Left lobe of liver (tissue), 2 donors: ENCODE measurements at places on chromosomes 6 and 20.

DNA sequence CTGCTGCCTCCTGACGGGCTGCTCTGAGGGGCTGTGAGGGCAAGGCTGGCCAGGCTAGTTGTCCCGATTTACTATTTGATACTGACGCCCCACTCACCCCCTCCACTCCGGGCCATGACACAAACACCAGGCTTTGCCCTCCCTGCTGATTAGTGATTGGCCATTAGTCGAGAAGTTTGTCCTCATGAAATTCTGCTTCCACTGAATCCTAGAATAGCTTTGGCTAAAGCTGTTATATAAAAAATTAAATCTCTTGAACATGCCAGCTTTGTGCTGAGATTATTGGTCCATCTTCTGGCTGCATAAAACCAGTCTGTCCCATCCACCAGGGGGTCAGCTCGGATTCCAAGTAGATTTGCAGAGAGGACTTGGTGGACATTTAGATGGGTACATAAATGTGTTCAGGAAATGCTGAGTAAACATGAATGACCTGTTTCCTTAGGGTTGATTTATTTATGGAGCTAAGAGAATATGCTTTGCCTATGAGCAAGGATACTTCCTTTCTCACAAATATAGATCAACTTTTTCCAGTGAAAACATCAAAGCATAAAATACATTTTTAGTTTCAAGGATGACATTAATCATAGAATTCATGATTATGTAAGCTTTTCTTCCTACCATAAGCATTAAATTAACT, at the start of gene GABRR2:
Gene GABRR2 (minus strand): TSS at position 51 of the 637 bp plus-strand sequence. CDS start 134 bp downstream, outside the sequence.
- DNase-seq = no peak

- DNase-seq = no peak
Observed at GRCh38 chr6:63923139-63923739, 287.6 kb downstream of the PHF3 start.

DNA sequence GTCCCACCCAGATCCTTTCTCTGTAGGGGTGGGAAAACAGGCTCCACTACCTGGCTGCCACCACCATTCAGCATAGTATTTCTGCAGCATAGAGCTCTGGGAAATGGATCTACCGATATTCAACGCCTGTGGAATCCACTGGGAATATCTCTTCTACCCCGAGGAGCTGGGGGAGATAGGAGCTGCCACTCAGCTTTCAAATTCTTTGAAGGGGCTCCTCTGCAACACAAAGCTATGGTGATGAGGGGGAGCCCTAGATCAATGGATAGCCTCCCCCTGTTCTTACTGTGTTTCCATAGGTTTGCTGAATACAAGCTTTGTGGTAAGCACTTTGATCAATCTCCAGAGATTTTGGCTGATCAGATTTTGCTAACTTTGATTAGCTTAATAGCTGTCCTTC, 12.9 kb downstream of the FAM50B start:
- DNase-seq = no peak

GRCh38 chr20:35363190-35363589, 48.6 kb downstream of the UQCC1 start:
- no peak for DNase-seq

GRCh38 chr6:16670617-16671051, 90.6 kb downstream of the ATXN1 start:
- DNase-seq = no peak

- no peak for DNase-seq
Observed at GRCh38 chr20:1415667-1416468, 23.0 kb upstream of the FKBP1A start.

GRCh38 chr20:61129311-61129710, 122.8 kb upstream of the CDH4 start:
- no peak for DNase-seq

GRCh38 chr6:142367501-142368018, 65.8 kb downstream of the ADGRG6 start:
- DNase-seq = no peak

DNA sequence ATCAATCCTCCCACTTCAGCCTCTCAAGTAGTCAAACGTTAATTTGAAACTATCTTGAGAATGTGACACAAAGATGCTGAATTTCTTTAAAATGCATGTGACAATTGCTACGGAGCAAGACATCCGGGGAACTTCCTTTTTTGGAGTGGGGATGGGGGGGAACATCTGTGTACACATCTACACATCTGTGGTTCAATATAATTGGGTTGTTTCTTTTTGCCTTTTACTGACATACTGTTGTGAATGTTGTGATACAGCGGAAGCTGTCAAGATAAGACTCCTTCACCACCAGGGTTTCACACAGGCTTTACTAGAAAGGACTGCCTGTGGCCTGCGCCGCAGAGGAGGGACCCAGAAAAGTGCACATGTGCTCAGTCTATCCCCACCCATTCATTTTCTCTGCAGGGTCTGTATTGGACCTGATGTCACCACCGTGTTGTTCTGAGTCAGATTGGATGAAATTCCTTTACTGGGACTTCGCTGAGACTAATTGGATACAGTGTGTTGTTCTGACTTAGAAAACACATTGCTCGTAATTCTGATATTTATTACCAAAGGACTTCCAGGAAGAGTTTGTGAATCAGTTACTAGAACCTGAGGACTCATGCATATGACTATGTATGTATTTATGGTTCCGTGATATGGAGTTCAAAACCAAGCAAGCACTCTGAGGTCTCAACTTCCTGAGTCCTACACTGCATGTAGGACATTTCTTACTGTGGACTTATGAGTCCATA, 98.7 kb upstream of the SGK1 start:
- DNase-seq = no peak

DNA sequence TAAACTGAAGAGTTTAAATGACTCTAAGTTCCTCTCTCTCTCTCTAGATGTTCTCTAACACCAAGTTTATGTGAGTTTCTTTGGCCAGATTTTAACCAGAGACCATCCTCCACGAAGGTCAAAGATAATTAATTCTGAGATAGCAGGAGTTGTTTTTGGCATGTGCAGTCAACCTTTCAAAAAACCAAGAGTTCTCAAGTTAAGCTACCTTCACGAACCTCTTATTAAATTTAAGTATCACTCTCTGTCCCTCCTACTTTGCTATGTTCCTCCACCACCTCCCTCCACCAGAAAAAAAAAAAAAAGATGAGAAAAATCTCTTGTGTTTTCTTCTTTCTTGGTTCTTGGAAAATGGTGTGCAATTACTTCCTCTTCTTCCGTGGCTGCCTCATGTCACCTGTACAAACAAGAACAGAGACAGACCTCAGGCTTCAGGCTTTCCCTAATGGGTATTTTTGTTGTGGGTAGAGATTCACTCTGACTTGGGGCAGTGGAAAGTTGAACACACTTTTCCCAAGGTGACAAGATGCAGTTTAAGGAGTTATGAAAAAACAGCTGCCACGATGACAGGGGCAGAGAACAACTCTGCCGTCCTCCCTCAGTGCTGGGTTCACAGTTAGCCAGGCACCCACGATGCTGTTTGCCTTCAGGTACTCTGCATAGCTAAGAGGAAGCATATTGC, 64.3 kb downstream of the ADTRP start:
- no peak for DNase-seq

GRCh38 chr6:56851541-56852259, 103.2 kb upstream of the BEND6 start:
- DNase-seq = no peak

- DNase-seq = no peak
Observed at GRCh38 chr6:100229512-100229911, 235.2 kb downstream of the SIM1 start.

DNA sequence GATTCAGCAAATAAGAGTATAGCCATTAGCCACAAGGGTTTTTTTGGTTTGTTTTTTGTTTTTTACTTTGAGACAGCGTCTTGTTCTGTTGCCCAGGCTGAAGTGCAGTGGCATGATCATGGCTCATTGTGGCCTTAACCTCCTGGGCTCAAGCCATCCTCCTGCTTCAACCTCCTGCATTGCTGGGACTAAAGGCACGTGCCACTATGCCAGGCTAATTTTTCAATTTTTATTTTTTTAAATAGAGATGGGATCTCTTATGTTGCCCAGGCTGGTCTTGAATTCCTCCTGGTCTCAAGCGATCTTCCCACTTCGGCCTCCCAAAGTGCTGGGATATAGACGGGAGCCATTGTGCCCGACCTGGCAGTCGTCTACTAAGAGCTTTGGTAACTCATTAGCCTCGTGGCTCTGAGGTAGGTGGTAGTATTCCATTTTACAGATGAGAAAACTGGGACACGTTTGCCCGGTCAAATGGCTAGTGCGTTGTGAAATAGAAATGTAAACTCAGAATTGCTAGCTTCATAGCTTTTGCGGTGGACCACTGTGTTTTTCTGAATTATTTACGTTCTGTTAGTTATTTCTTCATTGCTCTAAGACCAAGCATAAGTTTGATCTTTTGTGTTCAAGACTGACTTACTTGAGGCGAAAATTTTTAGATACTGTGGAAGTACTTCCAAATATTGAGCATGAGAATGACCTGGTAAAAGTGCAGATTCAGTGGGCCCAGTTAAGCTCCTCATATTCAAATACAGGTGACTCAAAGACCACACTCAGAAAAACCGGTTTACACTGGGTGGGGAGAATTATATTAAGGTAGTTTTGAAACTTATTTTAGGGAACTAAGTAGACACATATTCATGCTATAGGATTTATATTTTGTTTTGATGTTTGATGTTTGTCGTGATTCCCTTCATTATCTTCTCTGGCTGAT, 2.1 kb downstream of the PANK2 start:
- DNase-seq = no peak

DNA sequence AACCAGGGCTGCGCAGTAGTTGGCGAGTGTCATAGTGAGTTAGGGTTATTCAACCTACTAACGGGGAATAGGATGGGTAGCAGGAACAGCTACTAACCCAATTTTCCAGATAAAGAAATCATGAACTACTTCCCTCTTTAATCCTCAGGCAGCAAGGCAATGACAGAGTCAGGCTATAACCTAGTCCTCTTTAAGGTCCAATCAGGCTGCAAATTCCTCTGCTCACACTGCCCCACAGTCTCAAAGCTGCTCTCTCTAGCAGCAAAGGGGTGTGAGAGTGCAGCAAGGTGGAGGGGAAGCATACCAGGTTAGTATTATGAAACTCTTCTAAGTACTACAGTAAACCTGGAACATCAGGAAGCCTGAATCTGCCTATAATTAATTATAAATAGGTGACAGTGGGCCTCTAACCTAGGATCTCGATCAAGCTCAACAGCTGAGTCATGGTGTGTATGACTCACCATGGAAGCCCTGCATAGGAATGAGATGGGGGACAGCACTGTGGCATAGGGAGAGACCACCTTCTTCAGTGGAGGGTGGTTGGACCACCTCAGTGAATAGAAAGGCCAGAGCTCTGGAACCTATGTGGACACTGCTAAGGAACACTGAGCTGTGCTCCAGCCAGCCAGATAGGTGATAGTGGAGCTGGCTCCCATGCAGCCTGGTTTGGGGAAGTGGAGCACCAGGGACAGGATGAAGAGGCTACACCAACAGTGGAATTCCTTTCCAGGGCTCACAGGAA, 7.9 kb downstream of the PEX6 start:
- no peak for DNase-seq

DNA sequence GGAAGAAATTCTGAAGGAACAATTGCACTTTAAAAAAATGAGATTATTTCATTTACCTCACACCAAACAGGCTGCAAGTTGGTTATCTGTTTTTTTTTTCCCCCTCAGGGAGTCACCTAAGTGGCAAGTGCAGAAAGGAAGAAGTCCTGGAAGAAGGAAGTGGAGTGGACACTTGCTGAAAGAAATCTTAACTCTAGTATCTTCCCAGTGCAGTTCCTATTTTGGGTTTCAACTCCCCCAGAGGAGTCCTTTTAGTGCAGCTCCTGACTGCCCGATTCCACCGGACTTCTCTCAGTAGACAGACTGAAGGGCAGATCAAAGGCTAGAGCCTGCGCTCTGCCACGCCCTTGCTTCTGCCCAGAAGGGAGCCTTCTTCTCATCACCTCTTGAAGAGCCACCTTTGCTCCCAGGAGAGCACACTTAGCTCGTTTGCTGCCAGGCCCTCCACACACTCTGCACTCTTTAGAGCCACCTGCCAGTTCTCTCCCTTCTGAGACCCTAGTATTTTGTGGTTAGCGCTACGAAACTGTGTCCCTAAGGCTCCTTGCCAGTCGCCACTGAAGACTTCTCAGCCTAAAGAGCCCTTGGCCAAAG, 4.9 kb downstream of the MTCL3 start:
- DNase-seq = no peak

- DNase-seq = no peak
Observed at GRCh38 chr6:119267126-119267905, 82.2 kb downstream of the MAN1A1 start.

DNA sequence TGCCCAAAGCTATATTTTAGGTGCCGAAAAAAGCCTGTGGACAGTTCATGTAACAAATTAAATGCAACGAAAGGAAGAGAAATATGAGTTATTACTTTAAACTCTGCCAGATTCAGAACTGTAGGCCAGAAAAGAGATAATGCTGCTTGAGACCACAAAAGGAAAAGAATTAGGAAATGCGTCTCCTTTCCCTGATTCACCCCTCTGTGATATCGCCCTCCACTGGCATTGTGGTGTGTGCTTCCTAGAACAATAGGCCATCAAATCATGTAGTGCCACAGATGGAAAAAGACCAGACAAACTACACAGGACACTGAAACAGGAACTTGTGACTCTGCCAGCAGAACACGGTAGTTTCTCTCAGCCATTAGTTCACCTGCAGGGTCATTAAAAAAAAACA, 14.7 kb upstream of the LAMA4 start:
- no peak for DNase-seq

- DNase-seq = no peak
Observed at GRCh38 chr6:2962004-2962403, 9.4 kb downstream of the SERPINB6 start.

DNA sequence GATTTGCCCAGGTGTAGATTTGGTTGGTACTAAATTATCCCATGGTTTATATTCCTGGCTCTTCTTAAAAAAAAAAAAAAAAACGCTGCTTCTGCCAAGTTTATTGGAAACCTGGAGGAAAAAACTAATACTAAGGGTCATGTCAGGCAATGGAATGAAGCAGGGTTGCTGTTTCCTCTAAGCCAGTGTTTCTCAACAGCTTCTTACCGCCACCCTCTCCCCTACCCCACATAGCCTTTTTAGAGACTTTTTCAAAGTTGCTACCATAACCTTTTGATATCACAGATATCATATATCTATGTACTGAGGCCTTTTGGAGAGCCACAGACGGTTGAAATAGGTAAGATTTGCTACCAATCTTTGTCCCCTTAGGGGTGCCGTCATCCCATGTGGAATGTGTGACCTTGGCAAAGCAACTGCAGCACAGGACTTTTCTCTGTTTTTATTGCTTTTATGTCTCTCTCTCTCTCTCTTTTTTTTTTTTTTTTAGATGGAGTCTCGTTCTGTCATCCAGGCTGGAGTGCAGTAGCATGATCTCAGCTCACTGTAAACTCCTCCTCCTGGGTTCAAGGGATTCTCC, 35.0 kb downstream of the SYTL3 start:
- DNase-seq = peak; percentile 36

DNA sequence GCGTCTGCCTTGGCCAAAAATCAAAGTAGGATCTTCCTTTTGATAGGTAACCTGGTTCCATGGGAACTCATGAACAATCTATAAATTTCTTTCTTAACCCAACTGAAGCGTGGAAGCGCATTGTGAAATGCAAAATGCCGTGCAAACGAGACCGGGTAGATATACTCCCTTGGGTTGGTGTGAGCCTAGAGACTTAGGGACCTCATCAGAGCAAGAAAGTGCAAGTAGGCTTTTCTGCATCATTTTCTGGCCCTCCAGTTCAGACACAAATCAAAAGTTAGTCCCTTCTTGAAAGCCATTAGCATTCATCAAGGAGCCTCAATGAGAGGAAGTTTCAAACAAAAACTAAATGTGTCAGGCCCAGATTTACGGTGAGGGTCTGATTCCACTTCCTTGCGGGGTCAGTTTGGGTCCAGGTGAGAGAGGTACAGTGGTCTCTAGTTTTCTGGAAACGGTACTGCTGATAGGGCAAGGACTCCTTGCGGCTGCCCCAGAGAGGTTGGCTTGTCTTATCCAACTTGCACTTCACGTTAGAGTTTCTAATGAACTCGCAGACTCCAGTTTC, 5.3 kb upstream of the ZNF184 start:
- no peak for DNase-seq

- no peak for DNase-seq
Observed at GRCh38 chr20:33875055-33875454, 63.9 kb downstream of the CHMP4B start.
